Fibroblast of skin of left biceps (primary cell): ENCODE measurements at places on chromosomes 7 and 10.

DNA sequence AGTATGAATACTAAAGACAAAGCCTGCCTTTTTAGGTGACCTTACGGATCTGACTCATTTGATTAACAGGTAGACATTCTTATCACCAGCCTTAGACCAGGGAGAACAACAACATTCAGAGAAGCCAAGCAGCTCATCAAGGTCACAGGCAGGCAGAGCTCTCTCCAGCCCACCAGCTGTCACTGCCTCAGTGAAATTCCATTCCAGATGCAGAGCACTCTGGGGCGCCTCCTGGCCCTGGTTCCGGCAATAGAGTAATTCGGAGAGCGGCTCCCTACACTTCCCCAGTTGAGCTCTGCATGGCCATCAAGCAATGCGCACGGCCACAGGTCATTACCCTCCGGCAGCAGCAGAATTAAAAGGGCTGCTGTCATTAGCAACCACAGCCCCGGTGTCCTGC, 164.7 kb downstream of the TCERG1L start:
- no peak for DNase-seq

DNA sequence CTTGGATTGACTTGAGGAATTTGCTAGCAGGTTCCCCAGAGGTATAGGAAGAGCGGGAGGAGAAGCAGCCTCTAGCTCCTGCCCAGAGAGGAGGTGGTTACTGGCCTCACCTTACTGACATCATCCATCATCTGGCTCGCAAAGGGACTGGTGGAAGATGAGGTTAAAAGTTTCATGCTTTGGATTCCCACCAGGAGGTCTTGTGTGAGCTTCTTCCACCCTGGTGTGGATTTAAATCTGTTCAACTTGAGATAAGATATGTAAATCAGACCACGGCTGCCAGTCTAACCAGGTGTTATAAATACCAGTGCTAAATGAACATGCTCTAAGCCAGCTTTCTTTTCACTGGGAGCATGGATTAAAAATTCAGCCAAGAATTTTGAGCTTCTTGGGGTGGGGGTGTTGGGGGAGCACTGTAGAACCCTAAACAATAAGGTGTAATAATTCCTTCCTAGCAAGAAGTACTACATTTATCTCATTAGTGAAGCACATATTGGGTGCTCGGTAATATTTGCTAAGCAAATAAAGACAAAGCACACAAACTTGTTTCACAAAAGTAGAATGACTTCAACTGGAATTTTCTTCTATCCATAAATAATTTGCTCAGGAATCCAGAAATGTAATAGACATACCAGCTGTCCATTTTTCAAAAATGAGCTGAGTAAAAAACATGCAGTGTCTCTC, 7.8 kb downstream of the PROSER2 start:
- no peak for DNase-seq

DNA sequence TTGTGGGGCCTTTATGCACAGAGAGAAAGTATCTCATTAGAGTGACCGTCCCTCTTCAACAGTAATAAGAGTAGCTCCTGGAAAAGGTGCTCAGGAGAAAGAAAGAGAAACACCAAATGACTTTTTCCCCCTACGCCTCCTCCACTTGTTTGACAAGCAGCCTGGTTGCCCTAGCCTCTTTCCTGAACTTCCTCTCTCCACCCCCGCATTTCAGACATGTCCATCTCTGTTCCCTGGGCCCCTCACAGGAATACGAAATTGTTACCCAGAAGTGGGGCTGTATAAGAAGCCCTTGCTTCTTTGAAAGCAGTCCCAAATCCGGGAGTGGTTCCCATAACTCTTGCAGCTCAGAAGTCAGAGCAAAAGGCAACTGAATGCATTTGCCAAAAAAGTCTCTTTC, 119.6 kb upstream of the ADO start:
- no peak for DNase-seq

DNA sequence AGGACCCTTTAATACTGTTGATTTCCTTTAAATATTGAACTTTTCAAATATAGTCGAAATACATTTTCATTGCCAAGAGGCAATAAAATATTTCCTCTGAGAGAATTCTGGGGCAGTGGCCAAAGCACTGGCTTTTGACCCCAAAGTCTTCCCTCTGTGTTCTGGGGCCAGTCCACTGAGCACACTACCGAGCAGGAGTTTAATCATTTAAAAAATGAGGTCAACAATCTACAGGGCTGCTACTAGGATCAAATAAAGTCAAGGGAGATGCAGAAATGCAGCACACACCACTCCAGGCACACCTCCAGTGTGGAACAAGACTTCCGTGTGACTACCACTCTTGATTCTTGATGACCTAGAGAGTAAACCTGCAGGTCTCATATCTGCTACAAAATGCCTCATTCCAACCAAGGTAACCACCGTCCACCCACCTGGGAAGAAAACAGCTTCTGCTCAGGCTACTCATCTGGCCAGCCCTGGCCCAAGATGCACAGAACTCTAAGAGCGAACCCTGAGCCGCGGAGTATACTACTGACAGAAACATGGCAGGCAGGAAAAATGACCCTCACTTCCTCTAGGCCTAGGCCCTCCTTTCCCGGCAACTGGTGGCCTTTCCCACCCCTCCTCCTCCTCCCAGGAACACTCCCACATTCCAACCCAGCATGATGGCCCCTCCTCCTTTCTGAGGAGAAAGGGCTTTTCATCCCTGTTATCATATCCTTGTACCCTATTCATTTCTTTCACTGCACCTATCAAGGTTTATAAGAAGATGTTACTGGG, 97.7 kb downstream of the ALOX5 start:
- DNase-seq, result no peak

- no peak for DNase-seq
Measured at GRCh38 chr7:33757563-33758165, 147.7 kb upstream of the BMPER start.

GRCh38 chr10:80596391-80597257, 58.9 kb downstream of the SH2D4B start:
- no peak for DNase-seq

DNA sequence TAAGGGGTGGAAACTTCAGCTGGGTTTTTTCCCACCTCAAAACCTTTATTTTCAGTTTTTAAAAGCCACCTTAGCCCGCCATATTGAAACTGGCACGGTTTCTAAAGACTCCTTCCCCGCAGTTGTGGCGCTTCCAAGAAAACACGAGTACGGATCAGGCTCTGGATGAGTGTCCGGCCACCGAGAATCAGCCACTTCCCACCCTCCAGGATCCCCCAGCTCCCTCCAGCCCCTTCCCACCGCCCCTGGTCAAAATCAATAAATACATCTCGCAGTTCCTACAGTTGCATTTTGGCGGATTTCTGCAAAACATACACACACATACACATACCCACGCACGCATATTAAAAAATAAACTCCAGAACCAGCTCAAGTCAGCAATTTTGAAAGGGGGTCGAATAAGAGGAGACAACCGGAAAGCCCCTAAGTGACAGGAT, 1.1 kb downstream of the SFMBT2 start:
- no peak for DNase-seq

DNA sequence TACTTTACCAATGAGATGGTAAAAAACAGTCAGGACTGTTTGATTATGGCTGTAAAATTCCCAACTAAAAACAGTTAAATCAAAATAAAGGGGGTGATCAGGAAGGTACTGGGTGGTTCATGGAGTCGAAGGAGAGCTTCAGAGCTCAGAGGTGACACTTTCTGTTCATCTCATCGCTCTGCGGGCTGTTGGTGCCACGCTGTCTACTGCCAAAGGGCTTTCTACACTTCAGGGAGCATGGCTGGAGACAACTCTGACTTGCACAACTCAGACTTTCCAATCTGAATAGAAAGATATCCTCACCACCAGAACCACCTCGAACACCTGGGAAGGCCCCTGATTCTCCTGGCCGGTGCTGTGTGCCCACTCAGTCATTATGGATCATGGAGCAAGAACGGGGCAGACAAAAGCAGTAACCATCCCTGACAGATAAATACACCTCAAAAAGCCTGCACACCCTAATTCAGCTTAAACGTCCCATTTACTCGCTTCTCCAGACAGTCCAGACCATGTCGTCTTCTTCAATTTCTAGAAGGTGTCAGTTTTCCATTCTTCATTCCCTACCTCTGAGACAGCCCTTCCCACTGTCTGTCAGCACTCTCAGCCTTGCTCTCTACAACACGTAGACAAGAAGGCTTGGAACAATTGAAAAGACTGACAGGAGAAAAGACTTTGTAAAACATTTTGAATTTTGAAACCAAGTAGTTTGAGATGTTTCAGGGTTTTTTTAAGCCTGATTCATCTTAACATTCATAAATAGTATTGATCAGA, 348.7 kb upstream of the NFE2L3 start:
- no peak for DNase-seq

GRCh38 chr10:130481936-130482335, 345.7 kb downstream of the GLRX3 start:
- DNase-seq, result no peak

GRCh38 chr10:80909254-80909653, 371.6 kb downstream of the SH2D4B start:
- no peak for DNase-seq

GRCh38 chr7:73831834-73832651, 1.2 kb downstream of the CLDN4 start:
- no peak for DNase-seq

DNA sequence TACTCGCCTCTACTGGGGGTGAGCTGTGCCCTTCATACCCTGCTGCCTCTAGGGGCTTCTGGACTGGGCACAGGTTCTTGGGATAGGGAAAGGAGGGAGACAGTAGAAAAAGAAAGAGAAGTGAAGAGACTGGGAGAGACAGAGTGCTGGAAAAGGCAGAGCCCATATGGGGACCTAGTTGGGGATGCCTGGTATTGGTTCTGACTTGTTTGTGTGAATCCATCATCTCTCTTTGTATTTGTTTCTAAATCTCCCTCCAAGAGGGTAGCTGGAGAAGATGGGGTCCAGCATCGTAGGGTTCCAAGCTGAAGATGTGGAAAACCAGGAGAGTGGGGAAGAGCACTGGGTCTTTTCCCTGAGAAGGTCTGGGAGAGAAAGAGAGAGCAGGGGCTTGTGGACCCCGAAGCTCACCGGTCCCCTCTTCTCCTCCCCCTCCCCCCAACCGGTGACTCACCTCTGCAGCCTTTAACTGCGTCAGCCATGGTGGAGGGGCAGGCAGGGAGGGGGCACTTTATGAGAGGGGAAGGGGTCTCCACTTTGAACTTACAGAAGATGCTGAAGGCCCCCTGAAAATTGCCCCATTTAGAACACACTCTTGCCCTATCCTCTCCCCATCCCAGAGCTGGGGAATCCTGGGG, 3.2 kb upstream of the VGF start:
- DNase-seq, result no peak

- DNase-seq, result no peak
Measured at GRCh38 chr7:92462560-92462959, 15.2 kb downstream of the ERVW-1 start.

GRCh38 chr7:107002529-107002998, 41.9 kb upstream of the PRKAR2B start:
- no peak for DNase-seq

- DNase-seq, result no peak
Measured at GRCh38 chr10:53839440-53840039, 961.5 kb downstream of the PCDH15 start.

GRCh38 chr10:114618722-114619121, 39.4 kb downstream of the ABLIM1 start:
- DNase-seq, result no peak

DNA sequence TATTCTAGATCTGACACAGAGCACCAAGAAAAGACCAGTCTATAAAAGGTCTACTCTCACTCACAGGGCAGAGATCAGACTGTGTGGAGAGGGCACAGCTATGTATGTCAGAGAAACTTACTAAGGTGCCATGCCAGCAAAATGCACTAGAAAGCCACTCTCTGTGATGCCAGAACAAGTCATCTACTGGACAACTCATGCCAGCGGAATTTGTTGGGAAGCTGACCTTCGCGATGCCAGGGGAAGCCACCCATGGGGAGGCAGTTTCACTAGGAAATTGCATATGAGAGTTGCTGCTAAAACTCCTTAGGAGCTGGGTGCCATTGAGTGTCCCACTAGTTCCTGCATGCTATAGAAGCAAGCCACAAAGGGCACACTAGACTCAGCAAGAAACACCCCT, 58.5 kb downstream of the MICU1 start:
- no peak for DNase-seq

DNA sequence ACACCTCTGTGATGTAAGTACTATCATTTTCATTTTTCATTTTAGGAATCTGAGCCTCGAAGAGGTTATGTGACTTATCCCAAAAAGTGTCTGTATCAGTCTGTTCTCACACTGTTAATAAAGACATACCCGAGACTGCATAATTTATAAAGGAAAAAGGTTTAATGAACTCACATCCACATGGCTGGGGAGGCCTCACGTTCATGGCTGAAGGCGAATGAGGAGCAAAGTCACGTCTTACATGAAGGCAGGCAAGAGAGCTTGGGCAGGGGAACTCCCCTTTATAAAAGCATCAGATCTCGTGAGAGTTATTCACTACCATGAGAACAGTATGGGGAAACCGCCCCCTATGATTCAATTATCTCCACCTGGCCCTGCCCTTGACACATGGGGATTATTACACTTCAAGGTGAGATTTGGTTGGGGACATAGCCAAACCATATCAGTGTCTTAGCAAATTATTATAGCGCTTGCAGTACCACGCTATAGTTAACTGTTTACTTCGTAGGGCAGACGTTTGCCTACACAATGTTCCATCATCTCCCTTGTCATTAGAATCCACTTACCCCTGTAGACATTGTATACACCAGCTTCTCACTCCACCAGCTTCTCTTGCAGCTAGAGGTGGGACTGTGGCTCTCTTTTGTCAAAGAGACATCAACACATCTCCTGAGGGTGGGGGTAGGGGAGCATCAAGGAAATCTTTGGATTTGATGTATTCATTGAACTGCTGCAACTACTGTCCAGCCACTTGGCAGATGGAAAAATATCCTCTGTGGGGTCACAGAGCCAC, 15.4 kb upstream of the NMT2 start:
- DNase-seq, result no peak
